Hematopoietic multipotent progenitor cell treated with erythropoietin and hydrocortisone succinate and interleukin-3 and kit ligand, for 6 days (in vitro differentiated cells): ENCODE measurements at places on chromosomes 12 and 14.

DNA sequence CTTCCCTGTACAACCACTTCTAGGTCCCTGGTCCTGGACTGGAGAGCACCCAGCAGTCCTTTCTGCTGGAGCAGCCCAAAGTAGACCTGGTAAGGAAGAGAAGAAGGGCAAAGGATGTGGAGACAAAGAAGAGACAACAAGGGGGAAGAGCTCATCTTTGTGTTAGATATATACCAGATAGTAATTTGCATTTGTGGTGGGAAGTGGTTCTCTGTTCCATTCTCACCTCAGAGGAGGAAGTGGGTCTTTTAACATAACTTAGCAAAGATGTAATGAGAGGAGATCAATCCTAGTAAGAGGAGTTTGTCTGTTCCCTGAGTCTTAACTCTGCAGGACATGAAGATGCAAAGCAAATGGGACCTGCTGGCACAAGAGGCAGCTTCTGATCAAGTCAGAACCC lies 8.0 kb downstream of the CCDC198 start:
- DNase-seq = no peak

DNA sequence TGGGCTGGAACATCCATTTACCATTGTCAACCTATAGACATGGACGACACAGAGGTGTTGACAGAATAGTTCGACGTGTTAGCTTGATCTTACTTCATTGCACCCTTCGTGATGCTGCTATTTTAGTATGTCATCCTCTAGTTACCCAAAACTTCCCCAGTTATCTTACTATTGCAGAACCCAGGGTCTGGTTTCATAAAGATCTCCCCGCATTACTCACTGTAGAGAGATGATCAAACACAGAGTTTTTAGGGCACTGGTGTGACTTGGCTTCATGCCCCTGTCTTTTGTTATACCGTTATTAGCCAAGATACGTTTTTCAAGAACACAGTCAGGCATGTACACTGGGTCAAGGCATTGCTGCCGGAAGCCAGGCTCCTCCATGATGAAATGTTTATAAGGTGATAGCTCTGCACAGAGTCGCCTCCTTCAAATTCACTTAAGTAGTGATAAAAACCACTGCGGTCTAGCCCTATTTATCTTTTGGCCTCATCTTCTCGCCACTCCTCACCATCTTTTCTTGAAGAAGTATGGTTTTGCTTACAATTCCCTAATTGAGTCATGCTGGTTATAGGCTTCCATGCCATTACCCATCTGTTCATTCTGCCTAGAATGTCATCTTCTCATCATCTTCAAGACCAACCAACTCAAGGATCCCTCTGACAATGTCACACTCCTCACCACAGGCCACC lies 1127.9 kb downstream of the VRK1 start:
- no peak for DNase-seq

GRCh38 chr14:28754209-28754985 lies 12.2 kb upstream of the FOXG1 start:
- DNase-seq = peak; percentile 76

DNA sequence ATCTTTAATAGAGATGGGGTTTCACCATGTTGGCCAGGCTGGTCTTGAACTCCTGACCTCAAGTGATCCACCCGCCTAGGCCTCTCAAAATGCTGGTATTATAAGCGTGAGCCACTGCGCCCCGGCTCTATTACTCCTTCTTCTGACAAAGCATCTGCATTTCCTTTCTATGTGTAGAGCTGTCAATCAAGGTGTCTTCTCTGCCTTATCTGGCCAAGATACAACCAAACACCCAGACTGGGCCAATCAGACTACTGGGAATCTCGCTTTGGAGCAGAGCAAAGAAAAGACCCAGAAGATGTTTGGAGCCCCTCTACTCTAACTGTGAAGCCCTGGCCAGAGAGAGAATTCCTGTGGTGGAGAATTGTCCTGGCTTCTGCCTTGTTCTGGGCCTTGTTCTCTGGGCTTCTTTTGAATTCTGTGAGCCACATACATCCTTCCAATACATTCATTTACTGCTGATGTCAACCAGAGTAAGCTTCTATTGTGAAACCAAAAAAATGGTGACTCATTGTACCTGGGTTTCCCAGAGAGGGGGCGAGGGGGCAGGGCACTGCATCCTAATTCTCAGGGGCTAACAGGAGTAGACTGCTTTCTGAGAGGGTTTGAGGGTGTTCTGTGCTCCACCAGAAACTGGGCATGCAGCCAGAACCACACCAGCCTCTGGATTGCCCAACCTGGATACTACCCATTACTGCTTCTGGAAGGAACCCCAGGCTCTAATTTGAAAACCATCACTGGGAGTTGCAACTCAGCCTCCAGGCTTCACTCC lies 18.8 kb upstream of the FLVCR2 start:
- peak; percentile 69 for DNase-seq

DNA sequence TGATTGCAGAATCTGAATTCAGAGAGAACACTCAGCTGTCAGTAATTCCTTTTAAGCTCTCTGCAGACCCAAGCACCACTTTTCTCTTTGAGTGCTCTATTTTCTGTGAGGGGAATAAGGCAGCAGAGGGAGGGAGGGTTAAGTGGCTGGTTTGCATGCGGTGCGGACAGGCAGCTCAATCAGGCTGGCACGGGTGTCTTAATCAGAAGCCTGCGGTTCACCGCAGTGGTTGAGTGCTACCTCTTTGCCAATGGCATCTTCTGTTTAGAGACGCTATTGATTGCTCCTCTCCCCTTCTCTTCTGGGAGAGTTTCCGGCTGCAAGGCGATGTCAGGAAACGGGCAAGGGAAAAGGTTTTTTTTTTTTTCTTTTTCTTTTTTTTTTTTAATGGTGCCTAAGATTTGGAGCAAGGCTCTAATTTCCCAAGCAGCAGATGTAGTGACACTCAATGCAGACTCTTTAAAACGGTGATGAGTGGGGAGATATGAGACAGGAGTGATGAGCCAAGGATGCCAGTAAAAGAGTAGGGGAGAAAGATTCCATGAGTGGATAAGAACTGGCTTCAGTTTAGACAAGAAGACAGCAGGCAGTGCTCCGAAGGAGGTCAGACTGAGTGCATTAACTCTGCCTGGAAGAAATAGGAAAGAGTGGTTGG lies 533.7 kb upstream of the SEL1L start:
- DNase-seq = no peak
